ENCODE measurements at places on chromosomes 12 and 14.

- DNase-seq: no peak
Observed at GRCh38 chr12:96164951-96165811, 29.0 kb upstream of the ELK3 start.

DNA sequence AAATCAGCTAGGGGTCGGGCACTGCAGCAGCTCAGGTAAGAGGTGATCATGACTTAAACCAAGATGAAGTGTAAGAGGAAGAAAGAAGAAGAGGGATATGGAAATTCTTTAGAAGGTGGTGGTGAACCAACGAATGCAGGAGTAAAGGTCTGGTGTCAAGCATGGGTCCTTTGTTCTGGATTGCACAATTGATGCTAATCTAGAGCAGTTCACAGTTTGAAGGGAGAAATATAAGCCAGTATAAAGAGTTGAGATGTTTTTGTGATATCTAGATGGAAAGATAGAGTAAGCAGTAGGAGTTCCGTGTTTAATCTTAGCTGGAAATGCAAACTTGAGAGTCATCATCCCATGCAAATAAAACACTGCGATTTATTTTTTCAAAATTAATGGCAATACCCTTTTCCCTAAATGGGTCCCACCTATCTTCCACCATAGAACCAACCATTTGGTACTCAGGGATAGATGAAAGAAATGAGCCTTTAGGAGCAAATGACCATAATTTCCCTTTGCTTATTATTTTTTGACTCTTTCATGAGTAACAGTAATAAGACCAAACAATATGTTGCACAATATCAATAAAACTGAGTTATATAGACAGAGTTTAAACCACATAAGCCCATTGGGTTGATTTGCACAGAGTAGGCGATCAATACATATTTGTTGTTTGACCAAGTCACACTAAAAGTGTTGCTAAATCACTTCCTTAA lies 15.0 kb upstream of the MGP start:
- DNase-seq: no peak

DNA sequence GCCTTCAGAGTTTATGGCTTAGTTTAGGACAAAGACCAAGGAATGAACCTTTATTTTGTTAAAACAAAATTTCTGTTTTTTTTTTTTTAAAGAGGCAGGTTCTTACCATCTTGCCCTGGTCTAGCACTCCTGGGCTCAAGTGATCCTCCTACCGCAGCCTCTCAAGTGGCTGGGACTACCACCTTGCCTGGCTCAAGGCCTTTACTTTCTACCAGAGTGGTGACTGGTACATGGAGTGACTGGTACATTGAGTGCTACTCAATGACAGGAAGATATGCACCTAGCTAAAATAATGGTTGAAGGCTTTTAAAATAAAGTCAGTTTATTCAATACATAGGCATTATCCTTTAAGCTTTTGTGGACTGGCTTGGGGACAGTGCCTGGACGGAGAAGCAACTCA lies 32.6 kb downstream of the PRICKLE1 start:
- DNase-seq: no peak

- no peak for DNase-seq
Observed at GRCh38 chr12:64585104-64585503, 25.2 kb upstream of the RASSF3 start.

DNA sequence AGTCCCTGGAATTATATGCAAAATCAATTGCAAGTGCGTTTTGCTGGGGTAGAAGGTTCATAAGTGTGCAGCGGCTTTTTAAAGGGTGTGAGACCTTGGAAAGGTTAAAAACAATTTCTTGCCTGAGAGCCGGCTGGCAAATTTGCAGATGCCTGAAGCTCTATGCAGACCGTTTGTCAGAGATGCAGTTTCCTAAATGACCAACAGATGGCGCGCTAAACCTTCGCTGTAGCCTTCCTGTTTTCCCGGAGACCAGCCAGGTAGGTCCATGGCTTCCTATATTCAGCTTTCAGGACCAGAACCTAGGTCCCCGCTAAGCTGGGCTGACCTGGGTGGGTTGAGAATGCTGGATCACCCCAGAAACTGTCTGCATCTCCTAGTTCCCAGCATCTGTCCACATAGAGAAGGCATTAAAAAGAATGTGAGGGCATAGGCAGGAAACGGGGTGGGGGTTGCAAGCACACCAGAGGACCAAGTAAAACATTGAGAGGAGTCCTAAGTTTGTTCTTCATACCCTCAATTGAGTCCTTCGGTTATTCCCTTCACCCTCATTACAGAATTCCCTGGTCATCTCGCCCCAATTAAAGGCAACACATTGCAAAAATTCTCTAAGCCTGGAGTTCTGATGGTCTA lies 5.7 kb upstream of the NOS1 start:
- peak; percentile 63 for DNase-seq

DNA sequence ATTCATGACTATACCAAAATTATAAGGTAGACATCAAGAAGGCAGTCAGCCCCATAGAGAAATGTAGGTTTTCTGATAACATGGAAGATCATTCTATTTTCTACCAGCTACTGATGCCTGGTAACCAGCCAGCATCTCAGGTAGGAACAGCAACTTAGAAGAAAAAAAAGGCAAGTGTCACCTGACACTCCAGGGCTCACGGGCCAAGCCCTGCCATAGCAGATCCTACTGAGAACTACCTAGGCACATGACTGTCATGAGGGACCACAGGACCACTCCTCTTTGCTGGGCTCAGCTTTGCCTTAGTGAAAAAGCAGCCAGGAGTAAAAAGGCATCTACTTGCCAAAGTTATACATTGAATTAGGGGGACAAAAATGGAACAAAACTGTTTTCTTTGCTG lies 33.4 kb downstream of the CORO1C start:
- no peak for DNase-seq

DNA sequence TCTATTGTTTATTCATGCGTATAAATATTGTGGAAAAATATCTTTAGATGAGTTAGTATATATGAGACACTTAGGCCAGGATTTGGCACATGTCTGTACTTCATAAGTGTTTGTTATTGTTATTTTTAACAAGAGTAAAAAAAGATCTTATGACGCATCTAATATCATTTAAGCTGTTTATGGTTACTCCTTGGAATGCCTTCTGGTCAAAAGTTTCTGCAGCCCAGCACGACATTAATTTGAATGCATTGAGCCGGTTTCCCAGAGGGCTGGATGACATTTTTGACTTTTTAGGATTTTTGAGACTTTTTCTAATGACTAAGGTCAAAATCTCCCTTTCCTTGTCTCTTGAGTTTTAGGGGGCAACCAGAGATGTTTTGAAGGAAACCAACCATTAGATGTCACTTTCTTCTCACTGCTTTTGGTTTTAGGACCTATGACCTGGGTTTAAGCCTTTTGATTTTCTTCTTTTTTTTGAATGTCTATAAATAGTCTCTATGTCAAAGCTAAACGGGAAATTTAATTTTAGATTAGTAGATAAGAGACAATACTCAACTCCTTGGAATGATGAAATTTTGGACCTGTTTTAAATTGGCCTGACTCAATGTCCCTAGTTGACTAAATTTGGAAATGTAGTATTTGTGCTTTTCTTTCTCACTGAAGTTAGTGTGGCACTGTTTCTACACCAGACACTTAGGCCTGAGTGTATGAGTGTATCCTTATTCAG lies 215.5 kb downstream of the AEBP2 start:
- no peak for DNase-seq

GRCh38 chr12:28793581-28794151 lies 355.4 kb upstream of the FAR2 start:
- no peak for DNase-seq

- DNase-seq: no peak
Observed at GRCh38 chr14:22313172-22313801, 275.7 kb downstream of the DAD1 start.

DNA sequence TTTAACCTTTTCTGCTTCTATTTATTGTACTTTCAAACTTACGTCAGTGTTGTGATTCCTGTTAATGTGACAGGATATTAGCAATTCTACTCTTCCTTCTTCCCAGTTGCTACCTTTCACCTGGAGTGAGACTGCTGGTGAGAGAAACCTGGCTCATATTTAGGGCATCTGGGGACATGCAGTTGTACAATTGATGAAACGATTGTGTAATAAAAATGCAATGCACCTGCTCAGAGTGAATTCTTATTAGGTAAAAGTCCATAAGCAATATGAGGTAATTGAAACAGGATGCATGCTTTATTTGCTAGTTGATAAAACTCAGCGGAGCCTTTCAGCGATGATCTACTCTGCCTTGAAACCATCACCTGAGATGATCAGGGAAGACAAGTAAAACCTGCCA lies 116.1 kb upstream of the FBXO33 start:
- no peak for DNase-seq

GRCh38 chr14:70708717-70709570 lies 67.2 kb downstream of the TTC9 start:
- DNase-seq: no peak

- DNase-seq: no peak
Observed at GRCh38 chr12:31019976-31020375, 53.7 kb upstream of the DDX11 start.

DNA sequence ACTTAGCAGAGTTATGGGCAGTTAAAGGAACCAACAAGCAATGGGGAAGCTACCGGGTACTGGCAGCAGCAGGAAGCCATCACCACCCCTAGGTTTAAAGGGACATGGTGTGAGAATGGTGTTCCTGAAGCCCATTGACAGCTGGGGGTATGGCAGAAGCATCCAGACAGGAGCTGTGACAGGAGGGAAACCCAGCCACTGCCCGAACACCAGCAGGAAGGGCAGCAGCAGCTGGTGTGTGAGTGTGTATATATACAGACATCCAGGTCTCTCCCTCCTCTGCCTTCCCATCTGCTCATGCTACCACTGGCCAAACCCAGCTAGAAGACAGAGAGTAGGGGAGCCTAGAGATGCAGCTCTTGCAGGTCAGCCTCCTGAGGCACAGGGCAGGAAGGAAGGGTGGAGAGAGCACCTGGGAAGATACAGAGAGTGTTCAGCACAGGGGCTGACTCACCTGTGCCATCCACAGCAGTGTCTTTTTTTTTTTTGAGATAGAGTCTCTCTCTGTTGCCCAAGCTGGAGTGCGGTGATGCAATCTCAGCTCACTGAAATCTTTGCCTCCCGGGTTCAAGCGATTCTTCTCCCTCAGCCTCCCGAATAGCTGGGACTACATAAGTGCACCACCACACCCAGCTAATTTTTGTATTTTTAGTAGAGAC lies 9.2 kb upstream of the ADCK1 start:
- no peak for DNase-seq

GRCh38 chr12:88763536-88764100 lies 183.3 kb upstream of the KITLG start:
- DNase-seq: no peak

- peak; percentile 23 for DNase-seq
Observed at GRCh38 chr14:32074887-32075572, 2.1 kb upstream of the ARHGAP5 start.

GRCh38 chr14:94111276-94112095 lies 950 bp downstream of the IFI27 start:
- no peak for DNase-seq

DNA sequence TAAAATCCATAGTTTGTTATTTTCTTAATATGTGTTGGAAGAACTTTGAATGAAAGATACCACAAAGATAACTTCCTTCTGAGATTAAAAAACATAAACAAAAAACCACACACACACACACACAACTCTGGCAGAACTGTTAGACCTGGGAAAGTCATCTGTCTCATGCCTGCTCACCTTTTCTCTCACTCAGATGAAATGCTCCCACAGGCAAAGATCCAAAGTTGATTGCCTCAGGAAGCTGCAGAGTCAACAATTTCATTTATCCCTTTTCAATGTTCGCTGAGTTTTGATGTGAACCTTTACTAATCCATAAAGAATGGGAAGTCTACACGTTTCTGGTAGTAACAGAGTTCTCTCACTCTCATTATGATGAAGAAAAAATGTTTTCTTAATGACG lies 112.0 kb downstream of the DENND5B start:
- DNase-seq: no peak

DNA sequence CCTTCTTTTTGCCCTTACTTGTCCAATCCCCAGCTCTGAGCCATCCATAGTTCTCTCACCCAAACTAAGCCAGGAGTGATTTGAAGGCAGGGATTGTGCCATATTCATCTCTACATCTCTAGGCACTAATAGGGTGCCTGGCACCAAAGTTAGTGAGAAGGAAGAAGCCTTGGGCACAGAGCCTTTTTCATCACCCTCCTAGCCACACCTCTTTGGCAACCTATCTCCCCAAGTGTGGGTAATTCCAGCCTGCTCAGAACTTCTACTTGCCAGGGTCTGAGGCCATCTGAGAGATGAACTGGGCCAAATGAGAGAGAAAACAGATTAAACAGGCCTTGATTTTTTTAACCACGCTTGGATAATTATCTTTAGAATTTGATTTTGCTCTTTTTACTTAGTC lies 61.3 kb downstream of the PHLDA1 start:
- DNase-seq: no peak

- DNase-seq: no peak
Observed at GRCh38 chr14:65210118-65210821, 108.0 kb upstream of the MAX start.

GRCh38 chr12:42432517-42433140 lies 106.7 kb downstream of the PPHLN1 start:
- no peak for DNase-seq
